ENCODE measurements at places on chromosomes 5 and 9.

DNA sequence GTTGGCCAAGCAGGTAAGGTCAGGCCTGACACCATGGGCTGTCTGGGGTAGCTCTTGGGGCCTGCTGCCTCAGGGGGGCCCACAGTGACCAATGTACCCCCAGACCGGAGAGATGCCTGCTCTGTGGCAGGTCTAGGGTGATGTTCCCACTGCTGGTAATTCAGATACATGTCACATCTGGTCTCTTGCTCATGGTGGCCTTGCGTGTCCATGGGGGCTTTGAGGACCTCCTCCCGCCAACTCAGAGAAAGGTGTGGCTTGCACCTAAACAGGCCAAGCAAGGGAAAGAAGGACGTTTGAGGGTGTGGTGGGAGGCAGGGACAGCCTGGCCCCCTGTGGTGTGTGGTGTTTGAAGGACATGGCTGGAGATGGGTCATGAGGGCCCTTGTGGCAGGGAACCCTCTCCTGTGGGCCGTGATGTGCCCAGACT, 75.2 kb downstream of the PHF2 start:
- no peak for DNase-seq

DNA sequence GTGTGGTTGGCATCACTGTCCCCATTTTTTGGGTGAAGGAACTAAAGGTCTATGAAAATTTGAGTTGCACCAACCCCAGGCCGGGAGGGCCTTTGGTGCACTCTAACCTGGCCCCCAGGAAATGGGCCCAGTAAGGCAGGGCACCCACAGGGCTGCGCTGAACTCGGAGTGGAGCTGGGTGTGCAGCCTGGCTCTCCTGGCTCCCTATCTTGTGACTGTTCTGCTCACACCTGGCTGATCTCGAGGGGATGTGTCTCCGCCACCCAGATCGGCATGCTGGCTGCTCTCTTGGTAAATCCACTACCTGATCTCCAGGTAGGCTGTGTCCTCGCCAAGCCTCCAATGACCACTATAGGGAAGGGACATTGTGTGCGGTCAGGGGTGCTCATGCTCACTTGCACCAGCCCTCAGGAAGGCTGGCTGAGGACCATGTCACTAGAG, 259.8 kb downstream of the NSG2 start:
- no peak for DNase-seq

- no peak for DNase-seq
Observed at GRCh38 chr5:3489239-3489843, 106.3 kb upstream of the IRX1 start.

DNA sequence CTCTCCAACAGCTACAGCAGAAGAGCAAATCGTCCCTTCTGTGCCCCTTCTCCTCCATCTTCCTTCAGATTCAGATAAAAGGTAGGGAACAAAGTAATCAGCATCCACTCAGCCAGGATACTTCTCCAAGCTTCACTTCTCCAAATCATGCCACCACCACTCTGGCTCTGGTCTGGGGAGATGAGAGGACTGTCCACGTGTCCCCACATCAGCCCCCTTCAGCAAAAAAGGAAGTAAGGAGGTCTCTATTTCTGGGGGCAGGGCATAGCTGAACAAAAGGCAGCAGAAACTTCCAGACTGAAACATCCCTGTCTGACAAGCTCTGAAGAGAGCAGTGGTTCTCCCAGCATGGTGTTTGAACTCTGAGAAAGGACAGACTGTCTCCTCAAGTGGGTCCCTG, 116.9 kb downstream of the C5orf15 start:
- DNase-seq = no peak

DNA sequence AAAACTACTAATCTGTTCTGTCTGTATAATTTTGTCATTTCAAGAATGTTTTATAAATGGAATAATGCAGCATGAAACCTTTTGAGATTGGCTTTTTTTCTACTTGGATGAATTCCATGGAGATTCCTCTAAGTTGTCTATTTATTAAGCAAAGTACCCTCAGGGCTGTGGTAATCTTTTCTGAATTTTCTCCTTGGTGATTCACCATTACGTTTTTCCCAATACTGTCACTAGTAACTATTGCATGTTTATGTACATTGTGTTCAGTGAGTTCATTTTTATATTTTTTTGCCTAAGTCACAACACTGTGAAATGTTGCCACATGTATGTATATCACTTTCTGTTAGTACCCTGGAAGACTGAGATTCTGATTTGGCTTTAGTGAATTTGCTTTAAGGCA, 177.0 kb upstream of the GRIN3A start:
- DNase-seq = no peak

- no peak for DNase-seq
Observed at GRCh38 chr9:89410022-89410421, 87.9 kb downstream of the SEMA4D start.

- DNase-seq = no peak
Observed at GRCh38 chr9:89340332-89340731, 22.0 kb downstream of the SECISBP2 start.

DNA sequence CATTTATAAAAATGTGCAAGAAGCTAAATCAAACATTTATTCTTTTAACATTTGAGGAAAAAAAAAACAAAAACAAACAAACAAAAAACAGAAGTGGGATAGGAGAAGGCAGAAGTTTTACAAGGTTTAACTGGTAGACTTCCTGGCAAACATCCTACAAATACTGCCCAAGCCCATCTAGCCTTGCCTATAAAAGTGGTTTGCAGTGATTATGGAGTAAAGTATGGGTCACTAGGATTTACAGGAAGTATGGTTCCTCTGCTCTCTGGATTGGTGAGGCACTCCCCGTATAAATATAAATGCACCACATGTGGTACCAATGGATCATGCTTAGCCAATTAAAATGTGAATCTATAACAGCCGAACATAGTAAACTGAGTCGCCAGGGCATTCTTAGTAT, 291.9 kb downstream of the EDIL3 start:
- DNase-seq = no peak

DNA sequence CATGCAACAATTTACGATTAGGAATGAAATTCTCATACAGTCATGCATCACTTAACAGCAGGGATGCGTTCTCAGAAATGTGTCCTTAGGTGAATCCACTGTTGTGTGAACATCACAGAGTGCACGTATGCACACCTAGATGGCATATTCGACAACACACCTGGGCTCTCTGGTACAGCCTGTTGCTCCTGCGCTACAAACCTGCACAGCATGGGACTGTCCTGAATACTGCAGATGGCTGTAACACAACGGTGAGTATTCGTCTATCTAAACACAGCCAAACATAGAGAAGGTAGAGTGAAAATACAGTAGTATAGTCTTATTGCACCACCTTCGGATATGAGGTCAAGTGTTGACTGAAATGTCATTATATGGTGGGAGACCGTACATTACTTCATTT, 44.0 kb upstream of the LCP2 start:
- DNase-seq = no peak

DNA sequence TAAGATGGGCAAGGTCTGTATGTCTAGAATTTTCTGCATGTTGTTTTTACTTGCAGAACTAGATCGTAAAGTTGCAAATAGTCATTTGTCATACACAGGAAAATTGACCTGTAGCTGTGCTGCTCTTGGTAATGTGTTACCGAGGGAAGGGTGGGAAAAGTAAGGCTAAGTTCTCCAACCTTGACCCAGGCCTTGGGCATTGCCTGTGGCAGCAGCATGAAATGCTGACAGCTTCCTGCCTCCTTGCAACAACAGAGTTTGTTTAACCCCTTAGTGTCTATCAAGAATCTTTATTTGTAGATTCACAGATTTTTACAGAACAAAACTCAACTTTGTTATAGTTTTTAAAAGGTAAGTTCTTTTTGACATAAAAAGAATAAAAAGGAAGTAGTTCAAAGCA, 48.3 kb downstream of the ERCC6L2 start:
- DNase-seq = no peak

DNA sequence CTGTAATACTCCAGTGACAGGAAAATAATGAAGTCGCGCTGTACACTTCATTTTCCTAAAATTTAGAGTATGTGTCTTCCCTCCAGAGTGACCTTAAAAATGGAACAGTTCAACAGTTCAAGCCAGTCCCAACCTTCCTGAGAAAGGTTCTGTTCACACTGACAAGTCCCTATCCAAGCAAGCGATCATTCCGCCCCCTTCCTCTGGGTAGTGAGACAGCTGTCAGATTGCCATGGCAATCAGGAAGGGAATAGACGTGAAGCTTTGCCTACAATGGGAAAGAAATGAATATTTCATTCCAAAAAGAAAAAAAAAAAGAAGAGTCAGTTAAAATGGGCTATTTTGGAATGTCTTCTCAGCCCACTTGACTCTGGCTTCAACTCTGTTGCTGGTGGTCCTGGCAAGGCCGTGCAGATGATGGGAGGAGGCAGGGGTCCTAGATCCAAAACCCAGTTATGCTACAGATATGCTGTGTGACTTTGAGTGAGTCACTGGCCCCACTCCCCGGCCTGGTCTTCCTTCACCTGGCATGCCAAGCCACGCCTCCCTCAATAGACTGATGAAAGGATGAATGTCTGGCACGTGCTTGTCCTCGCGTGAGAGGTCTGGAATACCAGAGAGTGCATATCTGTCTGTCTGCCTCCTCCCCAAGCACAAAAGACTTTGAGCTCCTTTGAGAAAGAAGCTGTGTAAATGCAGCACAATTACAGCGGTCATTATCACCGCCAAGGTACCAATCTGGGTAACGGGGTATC, 165.8 kb upstream of the WWC1 start:
- no peak for DNase-seq

DNA sequence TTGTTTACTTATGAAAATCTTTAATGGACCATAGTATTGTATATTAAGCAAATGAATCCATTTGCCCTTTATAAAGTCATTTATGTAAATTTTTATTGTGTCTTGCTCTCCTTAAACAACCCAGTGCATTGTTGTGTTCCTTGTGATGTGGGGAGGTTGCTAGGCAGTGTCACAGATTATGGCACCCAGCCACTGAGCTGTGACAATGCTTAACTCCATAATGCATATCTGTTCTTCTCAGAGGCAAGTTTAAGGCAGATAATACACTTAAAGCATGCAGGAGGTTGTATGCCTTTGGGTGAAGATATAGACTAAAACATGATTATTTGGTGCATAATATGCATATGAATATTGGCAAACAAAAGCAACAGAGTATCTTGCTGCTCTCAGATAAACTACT, 269.6 kb upstream of the RIOK2 start:
- no peak for DNase-seq

- no peak for DNase-seq
Observed at GRCh38 chr9:109114670-109115069, 5.1 kb downstream of the TMEM245 start.

- no peak for DNase-seq
Observed at GRCh38 chr9:14097666-14098415, 216.1 kb downstream of the NFIB start.

DNA sequence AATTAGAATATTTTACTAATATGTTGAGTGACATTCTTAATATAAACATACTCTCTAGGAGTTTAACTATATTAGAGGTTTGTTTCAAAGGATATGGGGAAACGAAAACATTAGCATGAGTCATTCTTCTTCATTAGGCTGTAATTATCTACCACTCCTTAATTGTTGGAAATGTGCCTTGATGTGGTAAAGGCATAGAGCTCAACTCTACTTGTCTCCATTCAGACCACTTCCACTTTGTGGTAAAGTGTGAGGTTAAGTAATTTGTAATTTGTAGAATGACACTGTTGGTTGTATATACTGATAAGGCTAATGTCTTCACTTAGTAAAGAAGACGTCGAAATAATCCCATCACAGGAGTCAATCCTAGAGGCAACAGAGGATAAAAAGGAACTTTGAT, 58.1 kb downstream of the HAPLN1 start:
- DNase-seq = no peak

DNA sequence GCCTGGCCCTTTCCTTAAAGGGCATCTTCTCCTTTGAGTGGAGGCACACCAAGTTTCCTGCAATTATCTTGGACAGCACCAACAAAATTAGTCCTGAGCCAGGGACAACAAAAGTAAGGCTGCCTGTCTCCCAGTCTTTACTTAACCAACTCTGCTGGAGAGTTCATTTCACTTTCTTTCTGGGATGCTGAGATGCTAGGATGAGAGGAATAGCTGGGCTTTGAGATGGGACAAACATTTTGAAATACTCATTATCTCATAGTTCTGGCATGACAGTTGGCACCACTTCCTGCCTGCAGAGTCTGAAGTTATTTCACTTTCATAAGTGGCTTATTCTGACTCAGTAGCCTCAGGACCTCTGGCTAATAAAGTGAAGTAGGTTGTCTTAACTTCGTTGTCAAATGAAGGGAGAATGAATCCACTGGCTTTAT, 157.0 kb downstream of the C9orf152 start:
- DNase-seq = no peak

- DNase-seq = no peak
Observed at GRCh38 chr9:106700676-106701075, 162.3 kb upstream of the ZNF462 start.

- no peak for DNase-seq
Observed at GRCh38 chr5:180521101-180521500, 26.9 kb downstream of the CNOT6 start.

DNA sequence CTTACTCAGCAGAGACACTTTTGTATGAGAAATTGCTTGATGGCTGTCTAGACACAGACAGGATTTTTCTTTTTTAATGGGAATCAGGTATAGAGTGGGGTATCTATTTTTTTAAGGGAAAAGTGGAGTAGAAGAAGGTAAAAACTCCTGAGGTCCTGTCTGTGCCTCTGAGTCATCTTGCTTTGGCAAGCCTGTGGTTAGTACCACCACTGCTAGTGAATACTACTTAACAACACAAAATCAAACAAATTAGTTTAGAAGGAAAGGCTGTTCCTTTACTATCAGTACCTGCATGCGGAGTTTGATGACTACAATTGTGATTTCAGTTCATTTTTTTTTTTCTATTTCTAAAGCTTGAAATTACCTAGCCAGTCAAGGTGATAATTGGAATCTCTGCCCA, 150.9 kb upstream of the PPP1R2B start:
- no peak for DNase-seq

DNA sequence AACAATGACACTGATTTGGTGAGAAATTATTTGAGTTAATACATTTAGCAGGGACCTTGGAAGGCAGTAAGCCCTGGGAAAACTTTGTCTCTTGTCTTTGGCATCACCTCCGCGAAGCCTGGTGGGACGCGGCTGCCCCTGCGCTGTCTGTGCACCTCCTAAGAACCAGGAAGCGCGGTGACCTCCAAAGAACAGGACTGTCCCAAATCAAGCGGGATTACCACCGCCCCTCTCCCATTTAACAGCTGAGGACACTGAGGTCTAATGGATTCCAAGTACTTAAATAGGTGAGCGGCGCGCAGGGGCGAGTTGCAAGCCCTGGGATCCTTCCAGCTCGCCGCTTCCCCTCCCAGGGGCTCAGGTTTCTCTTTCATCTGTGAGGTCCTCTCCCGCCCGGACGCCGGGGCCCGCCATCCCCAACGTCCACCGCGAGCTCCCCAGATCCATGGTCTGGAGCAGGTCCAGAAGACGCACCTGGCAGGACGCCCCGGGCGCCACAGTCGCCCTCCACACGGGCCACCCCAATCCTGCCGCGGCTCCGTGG, 432 bp downstream of the STARD4 start:
- no peak for DNase-seq

DNA sequence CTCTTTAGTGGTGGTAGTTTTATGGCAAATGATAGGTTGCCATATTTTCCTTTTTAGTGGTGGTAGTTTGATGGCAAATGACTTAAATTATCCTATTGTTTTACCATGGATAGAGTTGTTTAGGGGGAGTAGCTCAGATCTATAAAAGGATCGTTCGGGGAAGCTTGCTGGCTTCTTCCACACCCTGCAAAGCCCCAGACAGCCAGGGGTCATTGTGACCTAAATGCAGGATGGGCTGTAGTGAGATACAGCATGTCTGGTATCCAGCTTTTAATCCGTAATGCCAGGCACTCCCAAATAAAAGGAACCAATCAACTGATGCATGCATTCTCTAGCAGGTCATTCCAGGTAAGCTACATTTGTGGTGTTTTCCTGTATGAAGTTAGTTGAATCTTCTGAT, 67.1 kb downstream of the PRR16 start:
- DNase-seq = no peak

GRCh38 chr5:174844971-174845370, 120.6 kb downstream of the MSX2 start:
- DNase-seq = no peak
